Frontal cortex (tissue), 4 donors: ENCODE measurements at places on chromosomes 7 and 10. TPM values are rescaled to one million over a fixed set of nuclear protein-coding genes. Genes with fewer than 3 reads are reported as not detected.

Gene HOXA13
- total RNA-seq: not detected

Gene TES
- 15.9 TPM for total RNA-seq

Gene PTER
- total RNA-seq: 2.0 TPM

Gene LIPF
- not detected for total RNA-seq
